ENCODE measurements at places on chromosomes 4 and X. TPM values are rescaled to one million over a fixed set of nuclear protein-coding genes. Genes with fewer than 3 reads are reported as not detected.

DNA sequence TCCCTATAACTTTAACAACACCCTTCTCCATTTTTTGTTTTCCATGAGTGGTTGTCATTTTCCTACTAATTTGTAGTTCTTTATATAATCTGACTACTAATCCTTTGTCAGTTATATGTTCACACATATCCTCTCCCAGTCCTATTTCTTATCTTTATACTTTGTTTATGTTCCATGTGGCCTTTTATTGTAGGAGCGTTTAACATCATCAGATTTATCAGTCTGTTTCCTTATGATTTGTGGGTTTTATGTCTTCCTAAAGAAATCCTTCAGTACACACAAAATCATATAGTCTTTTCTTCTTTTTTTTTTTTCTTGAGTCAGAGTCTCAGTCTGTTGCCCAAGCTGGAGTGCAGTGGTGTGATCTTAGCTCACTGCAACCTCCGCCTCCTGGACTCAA lies 204.9 kb upstream of the SPRY1 start:
- DNase-seq: no peak

DNA sequence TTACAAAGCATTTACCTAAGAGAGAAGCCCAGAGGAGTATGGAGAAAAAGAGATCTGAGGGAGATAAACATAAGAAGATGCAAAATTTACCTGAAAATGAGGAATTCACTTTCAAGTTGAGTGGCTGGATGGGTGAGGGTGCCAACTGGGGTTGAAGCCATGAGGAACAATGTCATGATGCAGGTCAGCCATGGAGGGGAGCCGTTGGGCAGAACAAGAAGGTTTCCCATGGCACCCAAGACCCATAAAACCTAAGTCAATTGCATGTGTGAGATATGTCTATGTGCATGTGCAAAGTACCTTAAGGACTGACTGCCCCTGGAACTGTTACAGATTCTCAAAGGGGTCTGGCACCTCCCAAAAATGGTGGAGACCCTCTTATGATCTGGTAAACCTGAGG lies 46.6 kb upstream of the PRRG1 start:
- no peak for DNase-seq

PDE5A gene
- 0.56 TPM for polyA plus RNA-seq

PFKFB1 gene
- not detected for polyA plus RNA-seq

- DNase-seq: no peak
Measured at GRCh38 chr4:43132010-43132582, 239.6 kb downstream of the GRXCR1 start.

- DNase-seq: no peak
Measured at GRCh38 chr4:184802697-184803015, 23.1 kb downstream of the ACSL1 start.

REELD1 gene
- polyA plus RNA-seq: not detected

ARMCX5 gene
- polyA plus RNA-seq: 14.6 TPM

GLRA2 gene
- polyA plus RNA-seq: not detected

DNA sequence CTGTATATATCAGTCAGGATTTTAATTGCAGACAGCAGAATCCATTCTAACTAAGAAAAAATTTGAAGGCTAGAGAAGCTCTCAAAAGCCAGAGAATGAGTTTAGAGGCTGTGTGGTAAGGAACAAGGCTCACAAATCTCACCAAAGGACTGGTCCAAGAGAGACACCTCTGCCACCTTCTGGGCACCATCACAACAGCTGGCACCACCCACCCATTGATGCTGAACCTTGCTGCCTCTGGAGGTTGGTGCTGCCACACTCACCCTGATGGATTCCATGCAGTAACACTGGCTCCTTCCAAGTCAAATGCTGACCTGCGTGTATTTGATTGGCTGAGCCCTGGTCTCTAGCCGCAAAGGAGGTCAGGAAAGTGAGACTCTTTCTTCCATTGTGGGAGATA lies 100.8 kb downstream of the BEND2 start:
- peak; percentile 16 for DNase-seq

DNA sequence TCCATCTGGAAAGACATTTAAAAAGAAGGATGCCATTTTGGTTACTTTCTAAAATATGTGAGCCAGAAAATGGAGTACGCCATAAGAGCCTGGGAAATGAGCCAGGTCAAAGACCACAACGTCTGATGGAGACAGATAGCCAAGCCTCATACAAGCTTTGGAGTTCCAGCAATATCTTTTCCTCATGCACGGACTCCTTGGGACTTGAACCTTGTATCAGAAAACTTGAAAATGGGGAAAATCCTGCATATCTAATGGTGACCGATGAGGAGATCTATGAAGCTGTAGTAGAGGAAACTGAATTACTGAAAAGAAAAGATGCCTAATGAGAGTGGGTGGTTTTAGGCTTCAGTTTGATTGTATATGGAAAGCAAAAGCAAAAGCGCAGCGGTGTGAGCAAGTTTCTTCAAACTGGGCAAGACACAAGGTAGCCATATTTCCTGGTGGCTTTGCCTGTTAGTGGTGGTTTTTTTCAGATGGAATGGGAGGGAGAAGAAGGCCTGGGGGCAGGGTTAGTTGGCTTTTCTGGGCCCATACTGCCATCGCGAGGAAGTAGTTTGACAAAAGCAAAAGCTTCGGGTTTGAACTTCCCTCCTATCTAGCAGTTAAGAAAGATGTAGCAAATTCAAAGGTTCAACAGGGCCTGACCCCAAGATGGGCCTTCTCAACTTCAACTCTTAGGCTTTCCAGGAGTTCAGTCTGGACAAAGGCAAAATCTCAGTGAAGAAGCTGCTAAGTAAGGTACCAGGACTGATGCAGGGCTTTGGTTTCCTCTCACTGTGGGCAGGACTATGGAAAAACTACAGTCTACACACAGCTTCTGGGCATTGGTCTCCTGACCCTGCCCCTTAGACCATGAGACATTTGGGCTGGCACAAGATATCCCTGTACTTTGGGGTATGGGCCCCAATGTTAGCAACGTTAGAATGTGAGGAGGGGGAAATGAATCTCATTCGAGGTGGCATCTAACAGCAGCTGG lies 210.0 kb upstream of the STK26 start:
- DNase-seq: peak; percentile 85

GRCh38 chr4:78666830-78667258 lies 109.3 kb upstream of the BMP2K start:
- DNase-seq: no peak

NXF2 gene
- polyA plus RNA-seq: not detected

COL4A6 gene
- not detected for polyA plus RNA-seq

GPC4 gene
- polyA plus RNA-seq: not detected

DNA sequence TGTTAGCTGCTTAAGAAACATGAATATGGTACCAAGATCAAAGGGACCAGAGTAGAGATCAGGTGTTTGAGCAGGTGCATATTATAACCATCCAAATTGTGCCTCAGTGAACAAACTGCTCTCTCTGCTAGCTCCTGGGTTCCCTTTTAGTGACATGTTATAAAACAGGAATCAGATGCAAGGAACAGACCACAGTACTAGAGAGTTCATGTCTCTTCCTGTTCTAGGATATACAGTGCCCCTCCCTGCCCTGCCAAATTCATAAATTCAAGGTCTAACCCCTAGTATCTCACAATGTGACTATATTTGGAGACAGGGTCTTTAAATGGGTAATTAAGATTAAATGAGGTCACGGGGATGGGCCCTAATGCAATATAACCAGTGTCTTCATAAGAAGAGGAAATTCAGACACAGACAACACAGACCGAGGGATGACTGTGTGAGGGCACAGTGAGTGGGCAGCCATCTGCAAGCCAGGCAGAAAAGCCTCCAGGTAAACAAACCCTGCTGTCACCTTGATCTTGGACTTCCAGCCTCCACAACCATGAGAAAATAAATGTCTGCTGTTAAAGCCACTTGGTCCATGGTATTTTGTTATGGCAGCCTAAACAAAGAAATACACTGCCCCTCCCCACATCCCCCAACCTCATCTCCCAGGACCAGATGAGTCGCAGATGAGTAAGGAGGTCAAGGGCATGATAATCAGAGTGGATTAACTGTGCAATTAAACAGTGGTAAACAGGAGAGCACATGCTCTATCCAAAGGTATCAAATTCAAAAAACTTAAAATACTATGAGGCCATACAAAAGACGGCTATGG lies 82.5 kb downstream of the RBM47 start:
- DNase-seq: no peak

APOOL gene
- polyA plus RNA-seq: 6.7 TPM

Data from naive thymus-derived CD4-positive, alpha-beta T cell (primary cell).